ENCODE measurements at places on chromosomes 4 and X. TPM values are rescaled to one million over a fixed set of nuclear protein-coding genes. Genes with fewer than 3 reads are reported as not detected.

- H3K4me3 ChIP-seq = no peak overlapping the region
- no peaks in the 10 kb centered on the region for H3K36me3 ChIP-seq
- peaks cover 2% of the 10 kb centered on the region for H3K4me1 ChIP-seq
- no peaks in the 10 kb centered on the region for H3K27me3 ChIP-seq
- no peak for DNase-seq
- H3K27ac ChIP-seq = no peak overlapping the region
Observed at GRCh38 chr4:108351791-108352190, 183.1 kb upstream of the LEF1 start.

The KLKB1 gene
- total RNA-seq = 0.96 TPM

- no peaks in the 10 kb centered on the region for H3K36me3 ChIP-seq
- peaks cover 14% of the 10 kb centered on the region for H3K4me1 ChIP-seq
- no peaks in the 10 kb centered on the region for H3K27me3 ChIP-seq
Observed at GRCh38 chr4:18463987-18464559, 442.5 kb upstream of the LCORL start.

The FABP2 gene
- total RNA-seq = not detected

The SYTL5 gene
- total RNA-seq = not detected

The ZGRF1 gene
- total RNA-seq = 6.9 TPM

- H3K4me3 ChIP-seq = no peak overlapping the region
- no peaks in the 10 kb centered on the region for H3K4me1 ChIP-seq
- peaks cover 26% of the 10 kb centered on the region for H3K27me3 ChIP-seq
- no peak for DNase-seq
- no peak overlapping the region for H3K27ac ChIP-seq
Observed at GRCh38 chrX:9335251-9335650, 129.6 kb upstream of the TBL1X start.

DNA sequence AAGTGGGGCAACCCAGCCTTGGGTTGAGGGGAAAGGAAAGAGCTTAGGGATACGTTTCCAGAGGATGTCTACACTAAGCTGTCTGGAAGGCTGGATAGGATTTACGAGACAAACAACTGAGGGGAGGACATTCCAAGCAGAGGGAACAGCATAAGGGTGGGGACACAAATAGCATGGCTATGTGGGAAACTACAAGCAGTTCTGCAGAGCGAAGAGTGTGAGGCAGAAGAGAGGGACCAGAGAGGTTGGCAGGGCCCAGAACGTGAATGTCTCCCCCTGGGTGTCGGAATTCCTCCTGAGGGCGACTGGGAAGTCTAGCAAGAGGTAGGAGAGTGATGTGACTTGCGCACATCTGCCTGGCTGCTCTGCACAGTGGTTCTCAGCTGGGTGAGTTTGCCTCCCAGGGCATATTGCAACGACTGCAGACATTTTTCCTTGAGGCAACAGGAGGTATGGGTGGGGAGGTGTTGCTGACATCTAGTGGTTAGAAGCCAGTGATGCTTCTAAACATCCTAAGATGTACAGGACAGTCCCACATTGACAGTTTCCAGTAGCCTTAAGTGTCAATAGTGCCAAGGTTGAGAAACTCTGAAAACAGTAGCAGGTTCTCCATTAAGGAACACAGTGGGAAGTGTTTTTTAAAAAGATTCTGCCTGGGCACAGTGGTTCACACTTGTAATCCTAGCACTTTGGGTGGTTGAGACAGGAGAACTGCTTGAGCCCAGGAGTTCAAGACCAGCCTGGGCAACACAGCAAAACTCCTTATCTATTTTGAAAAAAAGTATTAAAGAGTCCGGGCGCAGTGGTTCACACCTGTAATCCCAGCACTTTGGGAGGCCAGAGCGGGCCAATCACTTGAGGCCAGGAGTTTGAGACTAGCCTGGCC is 9.2 kb downstream of the NDUFA1 start:
- peak; percentile 64 for DNase-seq
- H3K27ac ChIP-seq = peak overlapping the region; percentile 44
- no peak overlapping the region for H3K4me3 ChIP-seq
- H3K4me1 ChIP-seq = no peaks in the 10 kb centered on the region
- H3K27me3 ChIP-seq = no peaks in the 10 kb centered on the region

DNA sequence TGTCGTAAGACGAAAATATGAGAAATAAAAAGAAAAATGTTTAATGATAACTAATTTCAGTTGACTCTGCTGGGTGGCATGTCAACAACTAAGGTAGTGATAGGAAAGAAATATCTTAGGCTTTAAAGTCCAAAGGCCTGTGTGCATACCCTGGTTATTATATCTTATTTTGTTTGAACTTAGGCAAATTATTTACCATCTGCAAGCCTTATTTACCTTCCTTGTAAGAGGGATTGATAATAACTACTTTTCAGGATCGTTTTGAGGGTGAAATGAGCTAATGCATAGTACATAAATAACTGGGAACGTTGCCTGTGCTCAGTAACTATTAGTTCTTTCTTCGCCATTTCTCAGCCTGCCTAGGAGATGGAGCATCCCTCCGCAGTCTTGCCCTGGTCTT is 41.6 kb upstream of the TAB3 start:
- H3K27ac ChIP-seq = no peak overlapping the region
- no peaks in the 10 kb centered on the region for H3K36me3 ChIP-seq
- H3K4me1 ChIP-seq = no peaks in the 10 kb centered on the region
- DNase-seq = no peak

DNA sequence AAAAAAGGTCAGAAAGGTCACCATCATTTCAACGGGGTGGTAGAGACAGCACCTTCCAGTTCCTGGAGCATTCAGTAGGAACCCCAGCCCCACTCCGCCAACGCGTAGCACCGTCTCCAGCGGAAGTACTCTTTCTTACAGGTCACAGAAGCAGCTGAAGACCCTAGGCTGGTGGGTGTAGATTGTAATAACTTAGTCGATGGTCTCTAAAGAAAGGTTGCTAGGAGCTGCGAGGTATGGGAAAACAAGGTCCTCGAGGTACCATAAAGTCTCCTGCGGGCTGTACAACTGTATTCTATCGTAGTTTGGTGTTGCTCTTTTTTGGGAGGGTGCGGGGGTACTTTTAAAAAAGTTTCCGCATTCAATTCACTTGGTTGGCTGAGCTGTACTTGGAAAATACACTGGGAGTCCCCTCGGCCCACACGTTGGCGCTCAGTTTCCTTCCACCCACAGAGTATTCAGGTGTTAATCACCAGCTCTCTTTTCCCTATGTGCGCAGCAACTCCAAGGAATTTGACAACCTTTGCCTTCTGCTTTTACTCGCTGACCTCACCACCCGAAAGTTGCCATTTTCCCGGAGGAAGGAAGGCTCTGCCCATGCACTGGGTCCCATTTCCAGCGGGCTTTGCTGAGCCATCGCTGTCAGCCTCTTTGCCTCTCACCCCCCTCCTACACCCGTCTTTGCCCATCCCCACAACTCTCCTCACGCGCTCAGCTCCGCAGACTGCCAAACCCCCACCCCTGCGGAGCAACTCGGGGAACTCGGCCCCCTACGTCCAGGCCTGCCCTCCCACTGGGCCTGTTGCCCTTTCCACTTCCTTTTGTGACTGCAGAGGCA is 4.8 kb upstream of the SOX3 start:
- no peak for DNase-seq
- no peak overlapping the region for H3K4me3 ChIP-seq
- H3K27ac ChIP-seq = no peak overlapping the region
- H3K4me1 ChIP-seq = peaks cover 6% of the 10 kb centered on the region
- no peaks in the 10 kb centered on the region for H3K36me3 ChIP-seq

- H3K4me1 ChIP-seq = no peaks in the 10 kb centered on the region
- no peaks in the 10 kb centered on the region for H3K27me3 ChIP-seq
- no peak overlapping the region for H3K27ac ChIP-seq
- H3K36me3 ChIP-seq = no peaks in the 10 kb centered on the region
- DNase-seq = no peak
- no peak overlapping the region for H3K4me3 ChIP-seq
Observed at GRCh38 chr4:117529401-117529800, 444.0 kb upstream of the TRAM1L1 start.

- no peak overlapping the region for H3K4me3 ChIP-seq
- peak overlapping the region; percentile 27 for H3K27ac ChIP-seq
- H3K4me1 ChIP-seq = peaks cover 30% of the 10 kb centered on the region
- no peaks in the 10 kb centered on the region for H3K27me3 ChIP-seq
- H3K36me3 ChIP-seq = no peaks in the 10 kb centered on the region
Observed at GRCh38 chr4:139167774-139168444, 9.1 kb downstream of the ELF2 start.

GRCh38 chrX:2894885-2895292 is 34.2 kb downstream of the ARSD start:
- peaks cover 14% of the 10 kb centered on the region for H3K4me1 ChIP-seq
- no peak overlapping the region for H3K4me3 ChIP-seq
- no peak overlapping the region for H3K27ac ChIP-seq
- no peaks in the 10 kb centered on the region for H3K27me3 ChIP-seq

- H3K4me3 ChIP-seq = peak overlapping the region; percentile 56
- no peaks in the 10 kb centered on the region for H3K27me3 ChIP-seq
- peak; percentile 39 for DNase-seq
Observed at GRCh38 chr4:176781739-176782100, 11.0 kb downstream of the VEGFC start.

The CXCL3 gene
- total RNA-seq = 9.8 TPM

The TLR6 gene
- total RNA-seq = 11.4 TPM

DNA sequence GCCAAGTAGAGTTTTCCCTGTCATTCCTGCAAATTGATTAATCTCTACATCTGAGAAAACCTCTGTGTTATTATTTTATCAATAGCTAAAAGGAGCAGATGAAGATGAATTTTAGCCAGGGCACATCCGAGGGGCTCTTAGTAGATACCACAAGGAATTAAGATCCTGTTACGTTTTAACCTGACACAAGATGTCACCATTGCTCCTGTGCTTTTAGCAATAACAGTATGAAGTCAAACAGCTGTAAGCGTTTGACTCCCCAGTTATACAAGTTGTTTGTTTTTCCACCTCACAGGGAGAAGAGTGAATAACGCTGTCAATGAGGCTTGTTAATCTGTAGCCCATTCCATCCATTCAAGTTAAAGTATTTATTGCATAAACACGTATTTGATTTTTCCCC is 76.0 kb upstream of the AP1S2 start:
- peak; percentile 54 for DNase-seq
- no peaks in the 10 kb centered on the region for H3K4me1 ChIP-seq
- H3K27ac ChIP-seq = no peak overlapping the region
- H3K4me3 ChIP-seq = no peak overlapping the region
- no peaks in the 10 kb centered on the region for H3K36me3 ChIP-seq

DNA sequence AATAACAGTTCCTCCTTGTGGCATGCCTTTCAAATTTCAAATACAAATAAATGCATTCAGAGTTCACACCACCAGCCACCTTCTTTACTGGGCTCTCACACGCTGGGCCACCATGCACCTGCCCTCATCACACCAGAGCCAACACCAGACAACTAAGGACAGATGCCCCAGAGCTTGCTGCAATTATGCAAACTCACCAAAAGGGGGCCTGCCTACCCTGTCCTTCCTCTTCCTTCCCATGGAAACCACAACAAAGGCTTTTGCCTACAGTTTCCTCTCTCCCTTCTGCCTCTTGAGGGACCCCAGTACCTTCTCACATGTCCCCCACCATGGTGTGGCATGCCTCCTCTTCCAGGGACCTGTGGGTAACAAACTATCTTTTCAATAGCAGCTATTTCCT is 1333.9 kb upstream of the TENM3 start:
- no peak overlapping the region for H3K4me3 ChIP-seq
- DNase-seq = peak; percentile 48
- H3K36me3 ChIP-seq = no peaks in the 10 kb centered on the region

DNA sequence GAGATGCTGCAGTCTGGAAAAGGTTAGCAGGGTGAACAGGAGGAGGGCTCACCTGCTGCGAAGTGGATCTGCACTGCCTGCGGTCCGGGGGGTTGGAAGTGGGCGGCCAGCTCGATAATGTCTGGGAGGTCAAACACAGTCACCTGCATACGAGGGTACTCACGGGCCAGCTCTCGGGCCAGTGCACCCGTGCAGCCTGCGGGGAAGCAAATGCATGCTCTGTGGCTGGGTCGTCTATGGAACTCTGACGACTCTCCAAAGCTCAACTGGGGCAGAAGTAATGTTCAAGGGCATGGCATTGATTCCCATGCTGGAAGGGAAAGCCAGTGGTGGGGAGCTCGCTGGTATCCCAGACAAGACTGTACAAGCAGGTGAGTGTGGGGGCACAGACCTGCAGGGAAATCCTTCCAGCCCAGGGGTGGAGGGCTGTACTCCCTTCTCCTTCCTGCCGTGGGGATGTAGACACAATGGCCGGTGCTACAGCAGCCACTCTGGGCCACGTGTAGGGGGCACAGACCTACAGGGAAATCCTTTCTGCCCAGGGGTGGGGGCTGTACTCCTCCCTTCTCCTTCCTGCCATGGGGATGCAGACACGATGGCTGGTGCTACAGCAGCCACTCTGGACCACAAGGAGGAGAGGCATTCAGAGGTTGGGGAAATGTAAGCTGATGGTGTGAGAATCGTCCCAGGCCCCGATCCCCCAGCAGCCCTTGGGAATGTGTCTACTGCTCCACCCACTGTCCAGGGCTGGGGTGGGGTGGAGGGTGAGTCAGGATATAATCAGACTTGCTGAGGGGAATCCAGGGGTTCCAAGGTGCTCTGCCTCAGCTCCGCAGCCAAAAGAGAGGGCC is 26.2 kb upstream of the SLC25A6 start:
- no peaks in the 10 kb centered on the region for H3K27me3 ChIP-seq
- H3K4me3 ChIP-seq = no peak overlapping the region
- H3K36me3 ChIP-seq = peaks cover 22% of the 10 kb centered on the region
- no peaks in the 10 kb centered on the region for H3K4me1 ChIP-seq

The CXCL6 gene
- total RNA-seq = not detected

DNA sequence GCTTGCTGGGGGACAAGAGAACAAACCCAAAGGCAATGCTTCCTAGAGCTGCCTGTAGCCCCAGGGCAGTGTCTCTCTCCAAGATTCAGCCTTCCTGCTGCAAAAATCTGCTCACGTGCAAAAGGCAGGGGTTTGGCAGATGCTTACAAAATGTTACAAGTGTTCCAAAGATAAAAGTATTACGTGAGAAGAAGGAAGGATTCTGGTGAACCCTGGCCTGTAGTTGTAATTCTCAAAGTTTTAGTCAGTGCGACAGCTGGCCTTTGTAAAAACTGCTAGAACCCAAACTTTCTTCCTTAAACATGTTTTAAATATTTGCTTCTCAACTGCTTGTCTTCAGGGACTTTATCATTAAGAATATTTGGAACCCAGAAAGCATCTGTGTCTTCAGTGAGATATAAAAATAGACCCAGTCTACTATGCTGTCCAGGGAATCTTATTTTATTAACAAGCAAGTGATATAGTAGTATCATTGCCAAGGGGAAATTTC is 232.3 kb downstream of the FRMPD4 start:
- peaks cover 7% of the 10 kb centered on the region for H3K4me1 ChIP-seq
- H3K27ac ChIP-seq = no peak overlapping the region
- no peaks in the 10 kb centered on the region for H3K27me3 ChIP-seq

The RNF175 gene
- 0.66 TPM for total RNA-seq

DNA sequence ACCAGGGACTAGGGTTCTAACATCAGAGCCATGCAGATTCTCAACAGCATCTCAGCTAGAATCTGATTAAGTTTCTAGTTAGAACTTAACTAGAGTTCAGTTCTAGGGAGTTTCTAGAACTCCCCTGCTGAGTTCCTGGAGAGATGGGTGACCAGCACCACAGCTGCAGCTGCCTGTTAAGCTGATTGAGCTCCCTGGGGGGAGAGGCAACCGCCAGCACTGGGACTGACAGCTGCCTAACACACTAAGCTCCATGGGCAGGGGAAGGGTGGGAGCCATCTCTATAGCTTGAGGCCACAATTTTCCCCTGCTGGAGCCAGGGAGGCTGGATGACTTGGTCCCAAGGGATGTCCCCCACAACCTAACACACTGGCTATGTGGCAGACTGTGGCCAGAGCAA is 84.2 kb downstream of the CHIC1 start:
- no peak overlapping the region for H3K27ac ChIP-seq
- H3K4me3 ChIP-seq = no peak overlapping the region
- no peaks in the 10 kb centered on the region for H3K4me1 ChIP-seq
- H3K27me3 ChIP-seq = no peaks in the 10 kb centered on the region

The PAK3 gene
- 8.5 TPM for total RNA-seq

- peaks cover 42% of the 10 kb centered on the region for H3K4me1 ChIP-seq
- no peaks in the 10 kb centered on the region for H3K27me3 ChIP-seq
- peaks cover 5% of the 10 kb centered on the region for H3K36me3 ChIP-seq
- H3K4me3 ChIP-seq = no peak overlapping the region
- DNase-seq = peak; percentile 80
Observed at GRCh38 chrX:154714925-154715324, 36.0 kb downstream of the GAB3 start.
